Activated CD4-positive, alpha-beta memory T cell treated with anti-CD3 and anti-CD28 coated beads for 36 hours (primary cell): ENCODE measurements at places on chromosomes 7 and 10. TPM values are rescaled to one million over a fixed set of nuclear protein-coding genes. Genes with fewer than 3 reads are reported as not detected.

DNA sequence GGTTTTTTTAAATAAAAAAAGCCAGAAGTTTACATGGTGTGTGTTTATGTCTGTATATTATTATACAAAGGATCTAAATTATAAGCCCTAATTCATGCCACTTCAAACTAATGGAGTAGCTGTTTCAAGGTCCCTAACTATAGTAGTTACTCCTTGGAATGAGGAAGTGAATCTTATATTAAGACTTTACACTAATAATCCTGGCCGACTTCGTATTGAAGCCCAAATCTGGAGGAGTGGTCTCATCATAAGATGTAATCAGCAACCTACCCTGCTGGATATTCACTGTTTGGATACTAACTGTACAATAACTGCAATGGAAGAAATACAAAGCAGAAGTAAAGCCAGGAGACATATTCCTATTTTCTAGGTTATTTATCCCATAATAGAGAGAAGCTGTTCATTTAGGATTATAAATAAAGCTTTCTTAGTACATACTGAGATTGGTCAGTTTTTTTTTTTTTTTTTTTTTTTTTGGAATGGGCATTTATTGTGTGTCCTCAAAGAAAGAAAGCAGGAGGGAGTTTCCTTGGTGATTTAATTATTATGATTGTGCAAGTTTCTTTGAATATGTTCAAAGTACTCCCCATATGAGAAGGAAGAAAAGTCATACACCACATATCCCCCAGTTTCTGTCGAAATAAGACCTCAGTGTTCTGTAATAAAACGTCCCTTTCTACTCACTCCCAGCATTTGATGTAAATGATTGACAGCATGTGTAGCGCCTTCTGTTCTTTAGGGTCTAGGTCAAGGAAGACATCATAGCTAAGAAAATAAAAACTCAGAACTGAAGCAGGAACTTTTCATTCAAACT, 397.8 kb downstream of the EXOC4 start:
- DNase-seq, result no peak

DNA sequence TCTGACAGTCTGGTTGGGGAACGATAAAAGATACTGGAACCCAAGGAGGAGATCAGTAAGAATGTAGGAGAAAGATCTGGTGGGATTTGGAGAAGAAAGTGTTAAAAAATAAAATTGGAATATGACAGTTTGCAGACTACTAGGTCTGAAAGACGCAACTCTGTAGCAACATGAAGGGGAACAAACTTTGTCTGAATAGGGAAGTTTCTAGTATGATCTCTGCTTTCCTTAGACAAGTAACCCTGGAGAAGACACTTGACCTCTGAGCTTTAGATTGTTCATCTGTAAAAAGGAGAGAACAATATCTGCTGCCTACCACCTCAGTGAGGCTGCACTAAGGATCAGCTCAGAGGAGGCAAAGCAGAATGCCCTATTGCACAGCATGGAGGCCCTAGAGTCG, 3.0 kb upstream of the PRSS1 start:
- DNase-seq, result no peak

Gene IMMP2L
- total RNA-seq, result 14.4 TPM

- no peak for DNase-seq
Measured at GRCh38 chr10:104301907-104302690, 33.1 kb downstream of the GSTO2 start.

DNA sequence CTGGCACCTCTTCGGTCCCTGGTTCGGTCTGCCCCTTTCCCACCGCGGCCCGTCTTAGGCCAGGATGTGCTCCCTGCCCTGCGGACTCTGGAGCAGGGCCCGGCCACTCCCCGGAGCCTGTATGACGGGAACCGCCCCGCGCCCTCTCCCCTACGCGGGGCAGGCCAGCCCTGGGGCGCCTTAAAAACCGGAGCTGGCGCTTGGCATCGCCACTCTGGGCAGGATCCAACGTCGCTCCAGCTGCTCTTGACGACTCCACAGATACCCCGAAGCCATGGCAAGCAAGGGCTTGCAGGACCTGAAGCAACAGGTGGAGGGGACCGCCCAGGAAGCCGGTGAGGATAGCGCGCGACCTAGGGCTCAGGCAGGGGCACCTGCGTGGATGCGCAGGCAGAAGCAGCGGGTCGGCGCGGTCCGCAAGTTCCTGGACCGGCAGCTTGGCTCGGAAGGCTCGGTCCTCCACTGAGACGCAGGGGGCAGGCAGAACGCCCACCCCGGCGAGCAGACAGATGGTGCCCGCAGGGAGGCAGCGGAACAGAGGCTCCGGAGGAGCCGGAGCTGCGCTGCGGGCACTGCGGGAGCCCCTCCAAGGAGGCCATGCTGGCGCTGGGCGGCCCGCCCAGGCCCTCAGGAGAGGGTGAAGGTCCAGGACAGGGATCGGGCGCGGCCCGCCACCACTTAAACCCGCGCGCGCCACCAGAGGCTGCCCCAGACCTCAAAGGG, at the start of gene ADIRF:
Gene ADIRF (plus strand): TSS at position 212 of the 723 bp plus-strand sequence. CDS start 63 bp downstream, at position 275.
- no peak for DNase-seq

Gene GTF2IRD1
- total RNA-seq, result 4.9 TPM

- DNase-seq, result no peak
Measured at GRCh38 chr10:22593026-22593425, 121.4 kb downstream of the PIP4K2A start.
